Immature natural killer cell (primary cell): ENCODE measurements at places on chromosomes 13 and 19.
A peak's percentile ranks its signal among the peaks of the same experiment; 100 is the strongest.

- peak overlapping the region; percentile 43 for H3K4me3 ChIP-seq
- no peak for DNase-seq
- H3K27me3 ChIP-seq, result peaks cover 3% of the 10 kb centered on the region
- H3K27ac ChIP-seq, result no peak overlapping the region
These were observed 11.9 kb upstream of the KIR2DL4 start for GRCh38 chr19:54791476-54791875.

DNA sequence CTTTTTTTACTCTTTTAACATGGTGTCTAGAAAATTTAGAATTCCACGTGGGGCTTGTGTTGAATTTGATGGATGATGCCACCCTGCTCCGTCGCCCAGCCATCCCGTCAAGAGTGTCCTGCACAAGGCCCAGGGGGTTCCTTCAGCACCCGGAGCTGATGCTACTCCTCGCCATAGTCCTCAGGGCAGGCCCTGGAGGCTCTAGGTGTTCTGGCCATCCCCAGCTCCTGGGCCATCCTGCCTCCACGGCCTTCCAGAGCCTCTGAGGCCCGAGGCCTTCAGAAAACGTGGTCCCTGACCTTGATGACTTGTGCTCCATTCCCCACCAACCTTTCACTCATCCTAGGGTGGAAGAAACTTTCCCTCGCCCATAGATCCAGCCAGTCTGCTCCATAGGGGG, 3.3 kb downstream of the AKT1S1 start:
- peaks cover under 1% of the 10 kb centered on the region for H3K36me3 ChIP-seq
- peaks cover 35% of the 10 kb centered on the region for H3K4me1 ChIP-seq
- no peak overlapping the region for H3K27ac ChIP-seq
- no peak overlapping the region for H3K4me3 ChIP-seq

- no peak overlapping the region for H3K27ac ChIP-seq
- H3K4me3 ChIP-seq, result no peak overlapping the region
- peaks cover 3% of the 10 kb centered on the region for H3K27me3 ChIP-seq
- no peaks in the 10 kb centered on the region for H3K4me1 ChIP-seq
- DNase-seq, result no peak
These were observed 256.9 kb downstream of the TEX29 start for GRCh38 chr13:111577208-111577828.

DNA sequence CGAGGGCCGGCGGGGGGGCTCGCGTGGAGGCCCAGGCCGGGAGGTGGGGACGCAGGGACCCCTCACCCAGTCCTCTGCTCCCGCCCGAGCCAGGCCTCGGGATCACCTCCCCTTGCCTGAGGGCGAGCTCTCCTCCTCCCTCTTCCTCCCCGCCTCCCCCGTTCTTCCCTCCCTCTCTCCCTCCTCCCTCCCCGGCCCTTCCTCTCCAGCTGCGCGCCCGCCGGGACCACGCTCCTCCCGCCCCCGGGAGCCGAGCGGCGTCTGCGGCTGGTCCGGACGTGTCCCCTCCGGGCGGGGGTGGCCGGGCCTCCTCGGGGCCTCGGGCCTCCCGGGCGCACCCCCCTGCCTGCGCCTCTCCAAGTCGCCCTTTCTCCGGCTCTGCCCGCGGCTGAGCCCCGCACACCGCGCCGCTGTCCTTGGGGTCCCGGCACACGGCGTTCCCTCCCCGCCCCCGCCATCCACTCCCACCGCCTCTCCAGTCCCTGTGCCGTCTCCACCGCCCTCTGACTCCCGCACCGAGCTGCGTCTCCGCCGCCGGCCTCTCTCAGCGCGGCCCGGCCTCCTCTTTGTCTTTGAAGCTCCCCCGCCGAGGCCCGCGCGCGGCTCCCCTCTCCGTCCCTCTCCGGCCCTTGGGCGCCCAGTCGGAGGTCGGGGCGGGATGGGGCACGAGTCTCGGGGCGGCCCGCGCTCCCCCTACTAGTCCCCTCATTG, 5.7 kb downstream of the SOX1 start:
- H3K36me3 ChIP-seq, result peaks cover 7% of the 10 kb centered on the region
- H3K4me1 ChIP-seq, result peaks cover 8% of the 10 kb centered on the region
- peaks cover 43% of the 10 kb centered on the region for H3K27me3 ChIP-seq
- DNase-seq, result no peak
- no peak overlapping the region for H3K27ac ChIP-seq
- no peak overlapping the region for H3K4me3 ChIP-seq
